Stimulated activated CD4-positive, alpha-beta T cell treated with anti-CD3 and anti-CD28 coated beads, TNF-alpha, amount 100 ng/mL, for 24 hours (primary cell): ENCODE measurements at places on chromosomes 7 and 10.

- no peak for DNase-seq
These were observed 411 bp downstream of the BCCIP start for GRCh38 chr10:125823663-125824251.

- DNase-seq = no peak
These were observed 26.4 kb downstream of the MET start for GRCh38 chr7:116698396-116698795.

DNA sequence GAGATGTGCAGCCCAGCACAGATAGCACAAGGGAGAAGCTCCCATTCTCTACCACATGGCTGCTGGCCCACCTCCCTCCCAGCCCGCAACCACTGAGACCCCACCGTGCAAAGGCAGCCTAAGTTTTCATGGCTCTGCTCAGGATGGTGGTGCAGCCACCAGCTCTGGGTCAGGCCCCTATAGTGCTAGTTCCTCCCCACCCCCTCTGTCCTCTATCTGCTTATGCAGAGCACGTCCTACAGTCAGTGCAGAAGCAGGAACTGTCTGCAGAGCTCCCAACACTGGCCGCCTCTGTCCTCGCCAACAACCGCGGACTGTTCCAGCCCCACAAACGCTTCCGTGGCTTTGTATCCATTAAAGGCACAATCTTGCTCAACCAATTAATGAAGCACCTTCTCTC is 278.9 kb downstream of the GRID1 start:
- DNase-seq = no peak

DNA sequence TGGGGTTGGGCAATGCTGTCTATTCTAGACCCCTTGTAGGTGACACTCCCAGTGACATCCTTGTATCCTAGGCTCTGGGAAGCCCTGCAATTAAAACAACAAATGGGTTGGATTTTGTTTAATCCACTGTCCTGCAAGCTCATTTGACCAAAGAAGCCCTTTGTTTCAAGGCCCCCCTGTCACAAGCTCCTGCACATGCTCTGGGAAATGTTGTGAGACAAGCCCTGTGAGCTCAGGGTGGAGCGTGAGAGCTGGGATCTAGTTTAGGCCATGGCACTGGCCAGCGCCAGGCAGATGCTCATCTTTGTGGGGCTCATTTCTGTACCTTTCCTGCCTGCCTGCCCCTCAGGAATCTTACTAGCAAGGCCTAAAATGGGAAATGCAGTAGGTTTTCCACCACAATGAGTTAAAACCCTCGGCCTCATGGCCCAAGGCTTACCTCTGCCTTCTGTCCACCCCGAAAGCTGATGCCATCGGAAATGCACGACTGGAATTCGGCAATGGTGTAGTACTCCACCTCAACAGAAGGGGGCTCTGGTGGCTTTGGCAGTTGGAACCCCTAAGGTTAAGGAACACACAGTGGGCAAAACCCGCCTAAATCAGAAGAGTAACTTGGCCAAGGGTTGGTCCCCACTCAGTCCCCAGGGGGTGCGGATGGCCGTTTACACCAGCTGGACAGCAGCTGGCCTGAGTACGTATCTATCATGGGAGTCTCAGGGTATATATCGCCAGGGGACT is 112.0 kb downstream of the NEURL1 start:
- no peak for DNase-seq

DNA sequence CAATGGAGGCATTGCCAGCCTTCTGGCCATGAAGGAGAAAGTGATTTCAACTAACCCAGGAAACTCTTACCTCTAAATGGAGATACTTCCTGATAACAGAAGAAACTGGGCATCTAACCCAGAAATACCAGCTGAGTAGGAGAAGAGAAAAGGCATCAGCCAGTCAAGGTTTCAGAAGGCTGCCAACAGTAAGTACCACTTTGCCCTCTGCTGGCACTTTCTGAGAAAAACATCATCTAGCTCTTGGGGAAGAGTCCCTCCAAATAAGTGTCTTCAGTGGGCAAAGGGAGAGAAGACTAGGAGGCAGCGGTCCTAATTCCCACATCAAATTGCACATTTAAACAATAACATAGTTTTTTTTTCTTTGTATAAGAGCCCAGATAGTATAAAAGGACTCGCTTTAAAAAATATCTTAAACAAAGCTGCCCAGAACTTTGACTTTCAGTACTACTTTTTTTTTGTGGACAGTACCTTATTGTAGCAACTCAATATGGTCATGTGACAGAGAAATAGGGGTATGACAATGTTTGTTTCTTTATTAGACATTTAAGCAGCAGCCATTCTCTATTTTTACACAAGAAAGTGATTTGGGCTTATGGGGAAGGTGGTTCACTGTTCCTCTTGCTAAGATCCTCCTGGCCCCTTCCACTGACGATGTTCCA is 157.3 kb downstream of the CTTNBP2 start:
- DNase-seq = no peak

GRCh38 chr7:141312828-141313521 is 238.2 kb upstream of the AGK start:
- no peak for DNase-seq

- DNase-seq = no peak
These were observed 498.7 kb upstream of the MKI67 start for GRCh38 chr10:128624656-128625530.

DNA sequence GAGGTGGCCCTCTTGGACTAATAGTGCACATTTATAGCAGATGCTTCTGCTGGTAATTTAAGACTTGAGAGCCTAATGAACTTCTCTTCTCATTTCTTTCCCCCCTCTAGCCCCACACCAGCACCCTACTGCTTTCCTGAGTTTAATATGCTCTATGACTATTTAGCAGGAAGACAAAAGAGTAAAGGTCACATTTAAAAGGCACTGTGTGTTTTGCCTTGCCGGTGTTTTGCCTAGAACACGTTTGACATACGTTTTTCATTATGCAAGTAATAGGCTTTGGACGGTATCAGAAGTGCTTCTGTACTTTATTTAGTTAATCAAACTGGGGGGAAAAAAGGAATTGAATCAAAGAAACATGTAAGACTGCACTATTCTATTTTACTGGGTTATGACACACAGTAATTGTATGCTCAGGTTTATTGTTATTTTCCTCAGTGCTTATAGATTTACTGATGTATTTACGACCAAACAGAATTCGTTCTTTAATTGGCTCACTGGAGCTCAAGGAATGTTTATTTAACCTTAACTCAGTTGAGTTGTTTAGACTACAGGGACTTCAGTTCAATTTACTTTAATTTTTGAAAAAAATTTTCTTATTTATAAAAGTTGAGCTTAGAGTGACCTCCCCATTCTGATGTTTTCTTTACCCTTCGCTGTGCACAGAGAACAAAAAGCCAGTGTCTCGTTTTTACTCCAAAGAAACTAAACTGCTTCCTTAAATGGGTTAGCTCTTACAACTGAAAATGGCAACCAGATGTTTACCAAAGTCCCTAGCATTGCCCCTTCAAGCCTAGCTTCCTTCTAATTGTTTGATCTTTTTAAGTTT is 35.4 kb downstream of the CPED1 start:
- no peak for DNase-seq

GRCh38 chr7:29865526-29865925 is 59.2 kb downstream of the WIPF3 start:
- no peak for DNase-seq

DNA sequence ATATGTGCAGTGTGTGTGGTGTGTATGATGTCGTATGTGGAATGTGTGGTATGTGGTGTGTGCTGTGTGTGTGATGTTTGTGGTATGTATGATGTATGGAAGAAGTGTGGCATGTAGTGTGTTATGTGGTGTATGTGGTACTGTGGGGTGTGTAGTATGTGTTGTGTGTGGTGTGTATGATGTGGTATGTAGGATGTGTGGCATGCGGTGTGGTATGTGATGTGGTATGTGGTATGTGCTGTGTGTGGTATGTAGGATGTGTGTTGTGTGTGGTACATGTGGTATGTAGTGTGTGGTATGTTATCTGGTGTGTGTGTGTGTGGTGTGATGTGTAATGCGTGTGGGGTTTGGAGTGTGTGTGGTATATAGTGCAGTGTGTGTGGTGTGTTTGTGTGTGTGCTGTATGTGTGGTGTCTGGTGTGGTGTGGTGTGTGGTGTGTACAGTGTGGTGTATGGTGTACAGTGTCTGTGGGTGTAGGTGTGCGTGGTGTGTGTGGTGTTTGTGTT is 129.6 kb downstream of the ATP6V0E2 start:
- no peak for DNase-seq

DNA sequence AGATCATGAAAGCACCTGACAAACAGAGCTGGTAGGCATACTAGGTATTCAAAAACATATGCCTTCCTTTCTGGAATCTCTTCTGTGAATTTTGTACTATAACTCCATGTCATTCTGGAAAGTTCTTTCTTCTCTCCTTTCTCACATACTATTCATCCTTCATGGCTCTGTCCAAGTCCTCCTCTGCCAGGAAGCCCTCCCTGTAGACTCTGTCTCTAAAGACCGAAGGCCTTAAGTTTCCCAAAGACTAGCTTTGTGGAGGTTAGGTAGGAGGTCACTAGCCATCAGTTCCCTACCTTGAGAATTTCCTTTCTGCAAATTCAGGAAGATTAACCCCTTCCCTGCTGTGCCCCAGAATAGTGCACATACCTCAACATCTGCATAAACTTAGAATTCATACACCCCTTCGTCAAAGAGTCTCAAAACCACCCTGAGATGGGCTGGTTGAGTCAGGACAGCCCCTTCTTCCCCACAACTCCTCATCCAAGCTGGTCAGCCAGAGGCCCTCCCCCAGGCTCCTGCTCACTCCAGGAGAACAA is 20.6 kb downstream of the SORBS1 start:
- DNase-seq = no peak

DNA sequence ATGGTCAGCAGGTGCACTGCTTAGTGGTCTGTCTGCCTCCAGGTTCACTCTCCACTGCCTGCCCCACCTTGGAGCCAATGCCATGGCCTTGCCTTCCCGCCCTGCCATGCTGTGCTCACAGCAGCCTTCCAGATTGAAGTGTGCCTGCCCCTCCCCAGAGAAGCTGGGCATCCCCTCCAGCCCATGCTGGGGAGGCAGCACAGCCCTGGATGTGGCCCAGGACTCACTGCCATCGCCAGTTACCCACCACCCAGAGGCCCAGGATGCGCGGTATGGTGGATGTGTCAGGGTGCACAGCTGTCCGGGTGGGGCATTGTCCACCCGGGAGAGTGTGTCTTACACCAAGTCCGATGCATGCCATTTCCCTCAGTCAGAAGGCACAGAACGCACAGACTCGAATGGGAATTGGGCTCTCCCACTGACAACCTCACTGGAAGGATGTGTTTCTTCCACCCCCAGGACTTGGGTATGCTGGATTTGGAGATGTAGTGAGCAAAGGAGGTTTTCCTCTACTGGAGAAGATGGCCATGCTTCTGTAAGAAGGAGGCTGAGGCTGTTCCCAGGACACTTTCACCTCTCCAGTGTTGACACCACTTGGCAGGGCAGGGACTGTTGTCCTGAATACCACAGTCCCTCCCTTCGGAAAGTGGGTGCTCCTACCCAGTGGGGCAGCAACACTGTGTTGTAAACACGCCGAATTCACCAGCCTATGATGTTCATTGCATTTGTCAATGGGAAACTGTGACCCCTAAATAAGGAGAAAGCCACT is 122.0 kb downstream of the ADARB2 start:
- no peak for DNase-seq
